ENCODE measurements at places on chromosomes 5 and 9.

DNA sequence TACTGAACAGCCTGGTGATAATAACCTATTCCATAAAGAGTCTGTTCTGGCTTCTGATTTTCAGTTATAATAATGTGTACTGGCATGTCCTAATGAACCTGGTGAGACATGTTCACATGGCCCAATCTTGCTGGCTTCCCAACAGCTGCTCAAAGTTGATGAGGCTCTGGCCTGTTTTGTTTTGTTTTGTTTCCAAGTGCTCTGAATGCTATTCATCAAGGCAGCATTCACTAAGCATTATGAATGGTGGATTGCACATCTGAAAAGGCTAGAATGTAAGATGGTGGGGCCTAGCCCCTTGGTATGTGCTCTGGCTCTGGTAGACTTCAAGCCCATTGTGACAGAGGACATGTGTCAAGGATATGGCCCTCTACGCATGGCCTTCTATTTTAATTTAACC is 388.5 kb downstream of the PSAT1 start:
- no peak for DNase-seq

GRCh38 chr5:84384604-84385575 is at the start of gene EDIL3:
Gene EDIL3, minus strand, starts transcription at chr5:84384880. Its CDS starts 506 bp downstream, at chr5:84384374.
- no peak for DNase-seq

DNA sequence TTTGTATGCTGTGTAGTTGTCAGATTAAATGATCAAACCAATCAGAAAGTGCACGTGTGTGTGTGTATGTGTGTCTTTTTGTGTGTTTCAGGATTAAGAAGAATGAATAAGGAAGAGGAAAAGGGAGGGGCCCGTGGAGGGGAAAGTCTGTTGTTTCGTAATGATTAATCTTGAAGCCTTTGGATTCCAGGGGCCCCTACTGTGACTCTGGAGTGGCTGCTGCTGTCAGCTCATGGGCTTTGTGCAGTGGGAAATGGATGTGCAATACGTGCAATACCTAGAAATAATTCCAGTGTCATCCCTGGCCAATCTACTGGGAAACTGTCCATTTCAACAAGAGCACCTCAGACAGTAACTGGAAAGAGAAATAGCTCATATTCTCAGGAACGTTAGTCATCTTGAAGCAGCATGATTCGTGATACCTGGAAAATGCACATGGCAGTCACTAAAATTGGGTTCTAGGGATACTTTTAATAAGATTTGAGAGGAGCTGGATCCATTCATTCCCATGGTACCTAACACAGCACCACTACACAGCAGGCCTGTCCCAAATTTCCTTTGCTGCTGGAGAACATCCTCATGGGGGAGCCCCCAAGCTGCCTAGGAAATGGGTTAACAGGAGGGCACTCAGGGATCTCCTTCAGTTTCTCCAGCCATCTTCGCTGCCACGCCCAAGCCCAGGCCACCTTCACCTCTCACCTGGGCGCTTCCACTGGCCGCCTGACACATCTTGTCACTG is 186.3 kb downstream of the NR3C1 start:
- peak; percentile 73 for DNase-seq

- DNase-seq = no peak
Measured at GRCh38 chr5:64654561-64654938, 35.8 kb upstream of the SHISAL2B start.

GRCh38 chr9:116656501-116656971 is 30.6 kb upstream of the TRIM32 start:
- DNase-seq = no peak
